Naive B cell (primary cell): ENCODE measurements at places on chromosomes 2 and 18.

GRCh38 chr2:120587279-120587996 lies 148.2 kb upstream of the GLI2 start:
- DNase-seq, result no peak

DNA sequence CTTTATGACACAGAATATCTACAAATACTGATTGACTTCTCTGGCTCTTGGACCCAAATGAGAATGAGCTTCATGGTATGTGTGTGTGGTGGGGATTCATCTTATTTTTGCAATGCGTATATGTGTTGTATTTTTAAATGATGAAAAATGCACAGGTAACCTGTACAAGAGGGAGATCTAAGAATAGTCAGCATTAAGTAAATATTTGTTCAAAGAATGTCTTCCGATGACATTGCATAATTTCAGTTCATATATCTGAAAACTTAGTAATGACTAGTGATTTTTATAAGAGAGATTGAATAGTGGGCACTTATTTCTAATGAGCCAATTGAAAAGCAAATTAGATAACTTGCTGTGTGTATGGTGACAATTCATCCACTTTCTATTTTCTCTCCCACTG lies 66.4 kb downstream of the EML6 start:
- no peak for DNase-seq

GRCh38 chr2:17303521-17303920 lies 214.7 kb downstream of the RAD51AP2 start:
- DNase-seq, result no peak

DNA sequence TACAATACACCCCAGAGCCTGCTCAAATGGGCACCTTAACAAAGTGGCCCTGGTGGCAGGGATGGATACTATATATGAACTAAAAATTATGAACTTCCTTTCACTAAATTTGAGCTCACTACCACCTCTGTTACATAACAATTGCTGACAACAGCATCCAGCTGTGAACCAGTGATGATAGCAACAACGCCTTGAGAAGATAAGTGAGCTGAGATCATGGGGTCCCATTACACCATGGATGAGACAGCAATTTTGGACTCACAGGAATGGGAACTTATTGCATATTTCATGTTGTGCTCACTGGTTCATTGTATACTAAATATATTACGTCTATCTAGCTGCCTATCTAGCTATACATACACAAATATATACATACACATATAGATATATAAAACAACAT lies 16.9 kb upstream of the ALMS1 start:
- no peak for DNase-seq

GRCh38 chr2:207706936-207707860 lies 4.2 kb upstream of the CCNYL1 start:
- DNase-seq, result no peak

- no peak for DNase-seq
These were observed 19.6 kb upstream of the MC5R start for GRCh38 chr18:13804305-13804704.

- no peak for DNase-seq
These were observed 77.3 kb upstream of the RMDN2 start for GRCh38 chr2:37847792-37848191.

DNA sequence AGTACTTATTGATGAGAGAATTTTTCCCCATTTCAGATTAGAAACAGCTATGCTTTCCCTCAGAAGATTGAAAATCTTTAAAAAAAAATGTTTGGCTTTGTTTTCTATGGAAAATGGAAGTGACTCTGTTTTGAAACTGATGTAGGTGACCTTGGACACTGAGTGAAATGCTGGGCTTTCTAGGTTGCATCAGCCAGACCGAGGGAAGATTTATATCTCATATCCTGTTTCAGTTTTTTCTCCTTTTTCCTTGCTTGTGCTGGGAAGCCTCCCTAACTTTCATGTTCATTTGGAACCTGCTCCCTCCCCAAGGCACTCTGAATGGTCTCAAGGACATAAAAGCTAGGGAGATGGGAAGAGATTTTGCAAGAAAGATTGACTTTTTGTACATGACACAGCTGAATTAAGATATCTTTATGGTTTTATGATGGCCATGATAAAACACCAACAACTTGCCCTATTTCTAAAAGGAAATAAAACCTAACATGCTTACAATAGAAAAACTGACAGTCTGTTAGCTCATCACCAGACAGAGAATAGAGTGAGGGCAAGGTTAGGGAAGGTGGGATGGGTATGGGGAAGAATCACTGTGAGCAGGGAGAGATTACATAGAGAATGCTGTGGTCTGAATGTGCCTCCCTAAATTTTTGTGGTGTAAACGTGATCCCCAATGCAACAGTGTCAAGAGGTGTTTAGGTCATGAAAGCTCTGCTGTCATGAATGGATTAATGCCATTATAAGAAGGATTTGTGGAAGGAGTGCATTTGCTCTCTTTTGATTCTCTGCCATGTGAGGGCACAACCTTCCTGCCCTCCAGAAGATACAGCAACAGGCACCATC lies 249.7 kb downstream of the TPGS2 start:
- DNase-seq, result no peak

DNA sequence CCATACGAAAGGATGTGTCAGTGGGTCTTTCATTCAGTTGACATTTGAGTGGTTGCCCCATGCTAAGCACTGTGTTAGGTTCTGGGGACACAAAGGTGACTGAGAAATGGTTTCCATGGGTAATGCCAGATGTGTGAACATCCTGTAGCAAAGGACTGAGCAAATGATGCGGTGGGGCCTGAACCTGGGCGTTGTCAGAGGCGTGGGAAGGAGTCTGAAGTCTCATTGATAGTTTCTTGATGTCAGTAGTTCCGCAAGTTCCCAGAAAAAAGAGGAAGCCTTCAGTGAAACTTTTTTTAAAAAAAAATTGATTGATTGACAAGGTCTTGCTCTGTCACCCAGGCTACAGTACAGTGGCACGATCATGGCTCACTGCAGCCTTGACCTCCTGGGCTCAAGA lies 56.9 kb downstream of the LIMS1 start:
- DNase-seq, result peak; percentile 33

GRCh38 chr2:223306371-223306770 lies 254.4 kb downstream of the KCNE4 start:
- no peak for DNase-seq

- peak; percentile 48 for DNase-seq
These were observed 51.0 kb downstream of the SETBP1 start for GRCh38 chr18:44731530-44732237.

DNA sequence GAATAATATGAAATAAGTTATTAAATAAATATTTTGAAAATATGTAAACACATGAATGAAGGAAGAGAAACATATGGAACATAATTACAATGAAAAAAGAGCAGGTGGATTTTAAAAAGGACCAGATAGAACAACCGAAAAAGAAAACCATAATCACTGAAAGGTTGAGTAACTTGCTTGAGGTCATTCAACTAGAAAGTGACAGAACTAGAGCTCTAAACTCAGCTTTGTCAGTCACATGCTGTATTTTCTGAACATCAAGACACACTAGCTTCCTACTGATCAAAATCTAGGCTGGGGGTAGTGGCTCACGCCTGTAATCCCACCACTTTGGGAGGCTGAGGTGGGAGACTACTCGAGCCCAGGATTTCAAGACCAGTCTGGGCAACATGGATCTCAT lies 30.0 kb upstream of the ITGAV start:
- DNase-seq, result no peak

DNA sequence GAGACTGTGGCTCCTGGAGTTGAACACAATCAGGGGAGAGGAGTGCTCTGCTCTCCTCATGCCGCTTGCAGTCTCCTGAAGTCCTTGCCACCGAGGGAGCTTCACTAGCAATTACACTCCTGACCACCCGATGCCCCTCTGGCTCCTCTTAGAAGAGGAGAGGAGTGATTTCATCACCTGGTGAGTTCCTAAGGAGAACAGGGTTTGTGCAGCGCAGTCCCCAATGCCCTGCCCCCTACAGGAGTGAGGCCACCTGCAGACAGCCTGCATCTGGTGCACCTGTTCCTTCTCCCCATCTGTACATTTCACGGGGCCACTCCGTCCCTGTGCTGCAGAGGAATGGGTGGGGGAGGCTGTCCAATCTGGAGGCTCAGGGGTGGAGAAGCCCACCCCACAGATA lies 267.2 kb downstream of the HRH4 start:
- DNase-seq, result no peak

DNA sequence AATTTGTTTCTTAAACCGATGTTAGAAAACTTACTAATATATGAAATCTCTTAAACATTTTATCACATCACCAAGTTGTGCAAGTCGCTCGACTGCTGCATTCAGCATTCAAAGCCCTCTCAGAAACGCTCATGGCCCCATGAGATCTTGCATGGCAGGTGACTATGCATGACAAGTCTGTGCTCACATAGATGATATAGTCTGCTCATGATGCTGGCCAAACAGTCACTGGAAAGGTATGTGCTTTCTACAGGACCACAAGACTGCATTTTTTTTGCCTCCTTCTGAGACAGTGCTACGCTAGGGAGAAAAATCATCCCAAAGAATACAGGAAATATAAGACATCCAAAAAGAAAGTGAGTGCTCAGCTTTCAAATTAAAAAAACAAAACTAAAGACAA lies 98.3 kb upstream of the ZBTB14 start:
- DNase-seq, result no peak

DNA sequence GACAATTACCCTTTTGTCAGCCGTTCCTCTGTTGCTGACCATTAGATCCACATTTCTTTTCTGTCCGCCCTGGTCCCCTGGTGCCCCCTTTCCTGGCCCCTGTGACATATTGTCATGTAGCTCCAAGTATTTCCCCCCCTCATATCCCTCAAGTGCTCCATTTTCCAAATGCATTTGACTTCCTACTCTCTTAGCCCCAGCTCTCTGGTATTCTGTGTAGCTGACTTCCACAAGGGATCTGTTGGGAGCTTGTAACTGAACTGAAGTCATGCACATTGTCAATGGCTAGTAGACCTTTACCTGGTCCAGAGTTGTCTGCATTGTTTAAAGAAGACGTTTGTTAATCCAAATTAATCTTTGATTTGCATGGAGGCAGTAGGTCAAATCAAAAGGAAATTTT lies 34.8 kb downstream of the LIPG start:
- DNase-seq, result no peak

DNA sequence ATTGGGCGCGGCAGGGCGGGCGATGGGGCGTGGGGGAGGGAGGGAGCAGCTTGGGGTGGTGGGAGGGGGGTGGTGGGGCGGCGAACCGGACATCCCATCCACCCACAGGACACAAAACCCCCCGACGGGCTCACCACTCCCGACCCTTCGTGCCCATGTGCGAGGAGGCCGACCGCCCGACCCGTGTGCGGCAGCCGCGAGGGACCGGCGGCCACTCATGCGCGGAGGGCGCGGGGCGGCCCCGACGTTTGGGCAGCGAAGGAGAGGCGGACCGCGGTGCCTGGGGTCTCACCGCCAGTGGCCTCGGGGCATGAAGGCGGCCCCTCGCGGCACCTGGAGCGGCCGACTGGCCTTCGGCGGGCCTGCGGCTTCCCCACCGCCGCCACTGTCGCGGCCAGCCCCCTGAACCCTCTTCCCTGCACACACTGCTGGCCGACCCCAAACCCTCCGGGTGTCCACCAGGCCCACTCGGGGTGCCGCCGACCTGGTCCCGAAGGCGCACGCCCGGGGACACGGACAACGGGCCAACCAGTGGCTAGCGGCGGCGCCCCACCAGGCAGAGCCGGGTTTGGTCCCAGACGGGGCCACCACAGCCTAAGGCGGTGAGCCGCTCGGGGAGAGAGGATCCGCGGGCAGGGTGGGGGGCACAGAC lies 94.6 kb upstream of the ANKRD30BL start:
- DNase-seq, result no peak

- DNase-seq, result no peak
These were observed 34.5 kb downstream of the DTNA start for GRCh38 chr18:34744569-34744968.

- no peak for DNase-seq
These were observed 1.1 kb downstream of the LMAN1 start for GRCh38 chr18:59357928-59358327.

DNA sequence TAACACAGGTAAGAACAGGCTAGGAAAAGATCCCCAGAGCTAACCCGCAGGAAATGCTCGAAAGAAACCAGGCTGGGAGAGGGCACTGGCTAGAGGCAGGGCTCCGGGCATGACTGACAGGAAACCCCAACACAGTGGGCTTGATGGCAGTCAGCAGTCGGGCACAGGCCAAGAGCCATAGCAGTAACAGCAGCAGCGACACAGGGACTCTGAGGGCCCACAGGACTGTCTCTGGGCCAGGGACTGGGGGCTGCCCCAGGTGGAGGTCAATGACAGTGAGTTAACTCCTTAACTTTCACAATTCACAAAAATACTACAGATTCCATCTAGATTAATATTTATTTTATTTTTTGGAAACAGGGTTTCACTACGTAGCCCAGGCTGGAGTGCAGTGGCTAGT lies 37.3 kb upstream of the ASPRV1 start:
- no peak for DNase-seq

DNA sequence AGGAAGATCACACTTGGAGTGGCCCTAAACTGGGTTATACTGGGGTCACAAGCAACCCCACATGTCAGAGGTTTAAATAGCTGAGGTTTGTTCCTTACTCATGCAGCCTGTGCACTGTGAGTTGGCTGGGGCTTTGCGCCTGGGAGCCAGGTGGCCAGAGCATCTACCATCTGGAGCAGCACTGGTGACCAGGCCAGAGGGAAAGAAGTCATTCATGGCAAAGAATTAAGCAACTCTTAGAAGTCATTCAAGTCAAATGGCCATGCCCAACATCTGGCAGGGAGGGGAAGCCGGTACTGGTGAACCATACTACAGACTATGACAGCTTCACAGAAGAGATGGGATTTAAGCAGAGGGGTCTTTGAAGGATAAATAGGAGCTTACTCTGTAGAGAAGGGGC lies 90.7 kb downstream of the POLR1A start:
- DNase-seq, result no peak

DNA sequence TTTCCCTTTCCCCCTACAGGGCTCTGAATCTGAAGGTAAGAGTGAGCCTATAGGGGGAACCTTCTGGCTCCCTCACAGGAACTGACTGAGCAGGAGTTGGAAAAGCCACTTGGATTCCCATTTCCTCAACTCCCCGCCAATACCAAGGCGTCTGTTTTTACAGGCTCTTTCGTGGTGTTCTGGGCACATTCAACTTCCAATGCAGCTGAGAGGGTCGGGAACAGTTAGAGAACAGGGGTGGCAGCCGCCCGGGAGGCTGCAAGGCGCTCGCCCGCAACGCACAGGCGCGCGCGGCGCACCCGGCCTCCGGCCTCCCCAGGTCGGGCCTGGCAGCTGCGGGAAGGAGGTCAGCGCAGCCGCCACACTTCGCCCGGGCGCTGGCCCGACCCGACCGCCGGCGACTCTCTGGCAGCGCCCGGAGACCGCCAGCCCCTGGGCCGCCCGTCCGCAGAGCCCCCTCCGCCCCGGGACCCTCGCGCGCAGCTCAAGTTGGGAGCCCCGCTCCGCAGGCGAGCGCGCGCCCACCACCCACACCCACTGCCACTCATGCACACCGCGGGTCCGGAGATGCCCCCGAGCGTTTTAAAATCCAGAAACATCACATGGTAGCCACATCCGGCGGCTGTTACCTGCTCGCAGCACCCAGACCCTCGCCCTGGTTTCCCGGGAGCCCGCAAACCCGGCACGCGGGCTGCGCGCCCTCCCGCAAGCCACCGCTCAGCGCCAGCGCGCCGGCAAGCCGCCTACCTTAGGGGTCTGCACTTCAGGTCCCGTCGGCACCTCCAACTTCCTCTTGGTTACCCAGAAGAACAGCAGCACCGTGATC lies 816 bp downstream of the GALNT14 start:
- peak; percentile 7 for DNase-seq
